ENCODE measurements at places on chromosomes 11 and 22. TPM values are rescaled to one million over a fixed set of nuclear protein-coding genes. Genes with fewer than 3 reads are reported as not detected.

DNA sequence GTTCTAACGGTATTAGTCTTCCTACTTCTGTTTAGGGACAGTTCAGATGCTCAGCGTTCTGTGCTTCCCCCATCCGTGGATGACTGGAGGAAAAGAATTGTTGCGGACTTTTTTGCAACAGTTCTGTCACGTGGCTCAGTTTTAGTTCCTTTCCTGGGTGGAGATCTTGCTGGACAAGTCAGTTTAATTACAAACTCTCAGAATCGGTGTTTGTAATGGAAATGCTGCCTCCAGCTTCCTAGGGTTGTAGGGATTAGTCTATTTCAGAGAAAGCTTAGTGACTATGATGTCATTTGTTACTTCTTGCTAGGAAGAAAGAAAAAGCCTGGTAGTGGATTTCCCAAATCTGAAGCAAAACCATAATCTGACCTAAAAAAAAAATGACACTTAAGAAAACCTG, 320.4 kb downstream of the CADM1 start:
- no peak overlapping the region for H3K4me3 ChIP-seq
- H3K27ac ChIP-seq = no peak overlapping the region
- no peaks in the 10 kb centered on the region for H3K4me1 ChIP-seq
- H3K27me3 ChIP-seq = no peaks in the 10 kb centered on the region
- no peaks in the 10 kb centered on the region for H3K36me3 ChIP-seq

DNA sequence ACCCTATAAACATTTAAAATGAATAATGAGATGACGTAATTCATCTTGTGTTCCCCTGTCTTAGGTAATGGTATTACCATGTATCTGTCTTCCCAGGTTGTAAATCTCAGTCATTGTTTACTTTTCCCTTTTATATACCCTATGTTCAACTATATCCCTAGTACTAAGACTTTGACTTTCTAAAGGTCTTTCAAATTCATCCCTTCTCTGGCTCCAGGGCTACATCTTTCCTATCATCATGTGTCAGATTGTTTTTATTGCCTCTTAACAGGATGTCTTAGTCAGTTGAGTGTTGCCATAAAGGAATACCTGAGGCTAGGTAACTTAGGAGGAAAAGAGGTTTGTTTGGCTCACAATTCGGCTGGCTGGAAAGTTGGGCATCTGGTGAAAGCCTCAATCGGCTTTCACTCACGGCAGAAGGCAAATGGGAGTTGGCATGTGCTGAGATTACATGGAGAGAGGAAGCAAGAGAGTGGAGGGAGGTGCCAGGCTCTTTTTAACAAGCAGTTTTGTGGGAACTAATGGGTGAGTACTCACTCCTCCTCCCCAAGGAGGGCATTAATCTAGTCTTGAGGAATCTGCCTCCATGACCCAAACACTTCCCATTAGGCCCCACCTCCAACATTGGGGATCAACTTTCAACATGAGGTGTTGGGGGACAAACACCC, 11.6 kb upstream of the DLAT start:
- H3K4me1 ChIP-seq = no peaks in the 10 kb centered on the region
- no peak overlapping the region for H3K4me3 ChIP-seq
- peaks cover 21% of the 10 kb centered on the region for H3K27me3 ChIP-seq
- H3K27ac ChIP-seq = no peak overlapping the region
- no peaks in the 10 kb centered on the region for H3K36me3 ChIP-seq

GRCh38 chr11:662689-663274, 25.7 kb downstream of the DRD4 start:
- H3K27me3 ChIP-seq = no peaks in the 10 kb centered on the region
- no peaks in the 10 kb centered on the region for H3K36me3 ChIP-seq
- H3K4me1 ChIP-seq = no peaks in the 10 kb centered on the region
- H3K4me3 ChIP-seq = no peak overlapping the region
- H3K27ac ChIP-seq = no peak overlapping the region

The OR4D9 gene
- total RNA-seq = not detected
